ENCODE measurements at places on chromosomes 5 and 9.

GRCh38 chr9:131024978-131025868, 16.2 kb downstream of the LAMC3 start:
- no peak for DNase-seq

DNA sequence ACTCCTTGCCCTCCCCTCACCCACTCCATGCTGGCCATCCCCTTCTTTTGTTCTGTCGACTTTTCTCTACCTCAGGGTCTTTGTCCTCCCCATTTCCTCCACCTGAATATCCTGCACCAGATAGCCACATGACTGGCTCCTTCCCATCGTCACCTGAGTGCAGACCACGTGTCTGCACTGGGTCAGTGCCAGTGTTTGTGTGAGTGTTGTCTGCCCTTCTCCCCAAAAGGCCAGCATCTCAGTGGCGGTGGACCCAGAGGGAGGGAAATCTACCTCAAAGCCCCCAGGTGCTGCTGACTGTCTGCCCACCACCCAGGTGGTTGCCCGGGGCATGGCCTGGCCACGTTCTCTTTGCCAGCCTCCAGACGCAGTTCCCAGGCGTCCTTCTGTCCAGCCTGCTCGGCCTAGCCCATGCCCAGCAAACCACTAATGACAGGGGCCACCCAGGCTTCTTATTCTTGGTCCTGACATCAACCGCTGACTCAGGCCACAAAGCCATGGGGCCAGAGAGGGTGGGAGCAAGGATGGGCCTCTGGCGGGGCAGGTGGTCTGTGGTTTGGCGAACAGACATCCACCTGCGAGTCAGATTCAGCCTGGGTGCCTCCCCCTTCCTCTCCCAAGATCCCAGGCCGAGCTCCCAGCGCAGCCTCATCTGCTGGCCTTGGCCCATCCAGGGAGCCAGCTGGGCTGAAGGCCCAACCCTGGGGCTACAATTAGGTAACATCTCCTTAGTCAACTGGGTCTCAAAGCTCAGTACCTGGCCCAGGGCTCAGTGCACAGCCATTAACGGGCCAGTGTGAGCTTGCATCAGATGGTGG, 5.5 kb upstream of the NINJ1 start:
- DNase-seq = no peak

DNA sequence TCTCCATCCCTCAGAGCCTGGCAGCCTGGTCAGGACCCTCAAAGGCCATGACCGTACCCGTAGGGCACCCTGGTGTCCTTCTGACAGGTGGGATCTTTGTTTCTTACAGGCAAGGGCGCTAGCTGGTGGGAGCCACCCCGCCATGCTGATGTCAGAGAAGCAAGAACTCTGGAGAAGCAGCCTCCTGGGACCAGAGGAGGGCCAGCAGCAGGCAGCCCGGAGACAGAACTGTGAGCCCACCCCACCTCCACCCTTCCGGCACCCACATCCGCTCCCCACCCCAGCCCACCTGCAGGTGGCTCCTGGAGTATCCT, 42.2 kb upstream of the IL17B start:
- DNase-seq = no peak

GRCh38 chr5:137688210-137688840, 47.6 kb downstream of the KLHL3 start:
- DNase-seq = no peak

DNA sequence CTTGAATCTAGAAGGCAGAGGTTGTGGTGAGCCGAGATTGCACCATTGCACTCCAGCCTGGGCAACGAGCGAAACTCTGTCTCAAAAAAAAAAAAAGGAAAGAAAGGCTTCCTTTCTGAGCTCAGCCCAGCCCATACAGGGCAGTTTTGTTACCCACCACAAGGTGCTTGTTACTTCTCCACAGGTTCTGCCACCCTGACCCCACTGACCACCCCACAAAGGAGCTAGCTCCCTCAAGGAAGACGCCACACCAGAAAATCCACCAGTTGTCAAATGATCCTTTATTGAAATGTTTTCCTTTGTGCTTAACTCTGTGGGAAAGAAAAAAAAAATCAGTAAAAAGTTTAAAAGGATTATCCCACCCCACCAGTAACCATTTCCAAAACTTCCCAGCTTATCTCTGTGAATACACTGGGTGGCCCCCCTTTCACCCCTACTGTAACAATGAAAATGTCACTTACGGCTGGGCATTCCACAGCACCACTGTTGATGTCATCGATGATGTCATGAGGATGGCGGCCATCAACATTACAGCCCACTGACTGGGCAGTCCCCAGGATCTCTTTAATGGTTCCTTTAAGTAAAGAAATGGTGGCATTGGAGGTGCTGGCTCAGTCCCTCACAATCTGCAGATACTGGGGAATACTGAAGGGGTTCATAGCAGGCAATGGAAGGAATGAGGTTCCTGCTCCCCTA, 3.6 kb downstream of the RPL12 start:
- DNase-seq = peak; percentile 42
